ENCODE measurements at places on chromosomes 2 and 18.

GRCh38 chr18:55751476-55751875 is 163.5 kb upstream of the TCF4 start:
- DNase-seq: no peak

DNA sequence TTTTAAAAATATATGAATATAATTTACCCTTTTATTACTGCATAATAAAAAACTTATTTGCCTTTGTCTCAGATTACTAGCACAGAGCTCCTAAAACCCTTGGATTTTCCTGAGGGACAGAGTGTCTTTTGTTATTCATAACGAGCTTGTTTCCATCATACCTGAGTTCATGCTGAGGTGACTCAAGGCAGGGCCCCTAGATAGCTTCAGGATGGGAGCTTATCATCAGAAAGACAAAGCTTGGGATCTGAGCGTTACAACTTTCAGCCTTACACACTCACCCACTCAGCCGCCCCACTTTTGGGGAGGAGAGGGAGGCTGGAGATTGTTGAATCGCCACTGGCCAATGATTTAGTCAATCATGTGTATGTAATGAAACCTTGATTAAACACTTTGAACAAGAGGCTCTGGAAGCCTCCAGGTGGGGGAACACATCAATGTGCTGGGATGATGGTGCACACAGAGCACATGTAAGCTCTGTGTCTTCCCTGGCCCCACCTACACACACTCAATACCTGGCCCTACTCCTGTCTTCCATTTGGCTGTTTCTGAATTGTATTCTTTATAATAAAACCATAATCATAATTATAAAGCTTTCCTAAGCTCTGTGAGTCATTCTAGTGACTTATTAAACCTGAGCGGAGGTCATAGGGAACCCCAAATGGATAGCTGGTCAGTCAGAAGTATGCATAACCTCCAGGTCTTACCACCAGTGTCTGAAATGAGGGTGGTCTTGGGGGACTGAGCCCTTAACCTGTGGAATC is 28.5 kb upstream of the DNAH7 start:
- DNase-seq: no peak

- no peak for DNase-seq
Measured at GRCh38 chr18:3966246-3966641, 488.9 kb downstream of the DLGAP1 start.

DNA sequence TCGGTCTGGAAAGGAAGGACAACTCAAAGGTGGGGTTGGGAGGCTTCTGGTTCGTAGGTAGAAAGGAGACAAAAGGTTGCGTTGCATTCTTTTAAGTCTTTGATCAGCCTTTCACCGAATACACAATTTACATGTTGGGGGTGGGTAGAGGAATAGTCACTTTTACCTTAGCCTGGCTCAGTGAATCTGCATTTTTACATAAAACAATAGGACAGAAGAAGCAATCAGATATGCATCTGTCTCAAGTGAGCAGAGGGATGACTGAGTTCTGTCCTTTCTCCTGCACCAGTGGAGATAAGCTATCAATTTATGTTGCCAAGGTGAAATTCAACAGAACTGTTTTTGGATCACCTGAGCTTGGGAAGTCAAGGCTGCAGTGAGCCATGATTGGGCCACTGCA is 173.7 kb downstream of the ZEB2 start:
- DNase-seq: no peak

DNA sequence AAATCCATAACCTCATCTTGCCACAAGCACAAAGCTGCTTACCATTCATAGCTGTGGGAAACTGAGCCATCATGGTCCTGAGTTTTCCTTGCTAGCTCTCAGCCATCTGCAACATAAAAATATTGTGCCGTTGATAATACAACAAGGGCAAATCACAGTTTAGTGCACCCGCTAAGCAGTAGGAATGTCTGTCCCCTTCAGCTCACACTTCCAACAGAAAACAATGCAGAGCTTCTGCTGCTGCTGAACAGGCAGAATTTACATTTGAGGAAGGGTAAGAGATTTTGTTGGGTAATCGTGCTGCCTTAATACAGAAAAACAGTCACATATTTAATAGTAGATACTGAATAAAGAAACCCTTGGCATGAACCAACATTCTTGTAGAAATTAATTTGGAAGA is 32.3 kb downstream of the ITSN2 start:
- DNase-seq: no peak

DNA sequence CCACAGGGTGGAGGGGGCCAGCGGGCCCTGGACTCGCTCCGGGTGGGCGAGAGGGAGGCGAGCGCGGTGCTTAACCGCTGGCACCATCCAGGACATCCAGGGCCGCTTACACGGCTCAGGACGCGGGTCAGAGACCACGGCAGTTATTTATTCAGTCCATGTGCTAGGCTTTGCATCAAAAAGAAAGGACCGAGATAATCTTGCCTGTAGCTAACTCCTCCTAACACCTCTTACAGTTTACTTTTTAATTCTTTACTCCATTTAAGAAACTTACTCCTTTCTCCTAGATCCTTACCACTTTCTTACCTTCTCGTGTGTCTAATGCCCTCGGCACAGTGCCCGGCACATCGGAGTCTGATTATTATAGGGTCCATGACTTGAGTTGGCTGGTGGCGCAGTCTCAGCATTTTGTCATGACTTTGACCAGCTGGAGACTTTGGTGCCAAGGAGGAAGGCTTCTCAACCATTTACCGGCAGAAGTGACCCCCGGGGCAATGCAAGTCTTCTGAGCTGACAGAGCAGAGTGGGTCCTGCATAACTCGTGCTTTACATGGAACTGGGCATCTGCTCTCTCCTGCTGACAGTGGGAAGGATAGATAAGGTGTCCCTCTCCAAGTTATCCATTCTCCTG is 503 bp downstream of the ANXA4 start:
- no peak for DNase-seq

GRCh38 chr2:215881582-215881981 is 131.8 kb downstream of the MREG start:
- DNase-seq: no peak

DNA sequence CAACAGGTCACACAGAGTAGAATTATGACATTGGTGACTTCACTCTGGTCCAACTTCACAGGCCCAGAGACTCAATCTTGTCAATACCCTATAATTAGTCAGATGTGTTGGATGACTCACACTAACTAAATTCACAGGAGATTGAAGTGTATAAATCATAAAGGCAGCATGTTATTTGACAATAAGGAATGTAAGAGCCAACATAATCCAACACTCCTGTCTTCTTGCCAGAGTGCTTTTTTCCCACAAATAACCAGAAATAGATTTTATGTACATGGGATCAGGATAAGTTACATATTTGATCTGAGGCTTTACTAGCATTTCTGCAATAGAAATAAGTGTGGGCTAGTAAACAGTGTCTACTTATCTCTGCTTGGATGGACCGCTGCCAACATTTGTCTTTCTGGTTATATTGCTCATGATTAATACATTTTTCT is 42.2 kb upstream of the ZSWIM2 start:
- no peak for DNase-seq

DNA sequence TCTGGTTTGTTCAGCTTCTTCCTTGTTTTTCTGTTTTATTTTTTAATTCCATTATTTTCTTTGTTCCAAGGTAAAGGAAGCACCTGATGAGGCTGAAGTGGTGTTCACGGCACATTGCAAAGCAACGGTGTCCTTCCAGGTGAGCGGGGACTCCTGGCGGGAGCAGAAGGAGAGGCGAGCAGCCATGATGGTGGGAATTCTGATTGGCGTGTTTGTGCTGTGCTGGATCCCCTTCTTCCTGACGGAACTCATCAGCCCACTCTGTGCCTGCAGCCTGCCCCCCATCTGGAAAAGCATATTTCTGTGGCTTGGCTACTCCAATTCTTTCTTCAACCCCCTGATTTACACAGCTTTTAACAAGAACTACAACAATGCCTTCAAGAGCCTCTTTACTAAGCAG is 88.4 kb downstream of the DDX18 start:
- no peak for DNase-seq

- no peak for DNase-seq
Measured at GRCh38 chr2:69428981-69429380, 8.3 kb downstream of the NFU1 start.

DNA sequence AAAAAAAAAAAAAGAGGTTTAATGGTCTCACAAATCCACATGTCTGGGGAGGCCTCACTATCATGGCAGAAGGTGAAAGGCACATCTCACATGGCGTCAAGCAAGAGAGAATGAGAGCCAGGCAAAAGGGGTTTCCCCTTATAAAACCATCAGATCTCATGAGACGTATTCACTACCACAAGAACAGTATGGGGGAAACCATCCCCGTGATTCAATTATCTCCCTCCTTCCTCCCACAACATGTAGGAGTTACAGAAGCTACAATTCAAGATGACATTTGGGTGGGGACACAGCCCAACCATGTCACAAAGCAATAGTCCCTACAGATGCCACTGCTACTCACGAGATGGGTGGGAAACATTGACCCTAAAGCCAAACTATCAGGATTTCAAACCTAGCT is 392.7 kb upstream of the ID2 start:
- no peak for DNase-seq

DNA sequence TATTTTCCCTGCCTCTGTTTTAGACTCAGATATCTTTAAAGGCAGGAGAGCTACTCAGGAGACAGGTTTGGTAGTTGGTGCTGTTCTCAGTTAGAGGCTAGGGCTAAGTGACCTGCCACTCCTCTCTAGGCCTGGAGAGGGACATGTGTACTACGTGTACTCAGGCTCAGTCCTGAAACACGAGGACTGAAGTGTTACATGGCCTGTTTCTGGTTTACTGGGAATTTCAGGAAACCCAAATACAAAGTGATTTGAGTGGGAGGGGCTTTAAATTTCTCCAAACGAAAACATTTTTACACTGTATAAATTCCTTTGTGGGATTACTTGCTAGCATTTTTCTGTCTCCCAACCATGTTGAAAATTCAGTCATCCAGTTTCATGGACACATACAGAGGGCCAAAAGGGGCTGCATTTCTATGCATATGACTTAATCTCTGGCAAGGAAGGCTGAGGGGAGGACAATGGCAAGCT is 343.3 kb downstream of the CYP26B1 start:
- DNase-seq: no peak

- DNase-seq: no peak
Measured at GRCh38 chr2:147275943-147276342, 568.9 kb upstream of the ACVR2A start.

GRCh38 chr2:199804831-199805230 is 46.2 kb downstream of the FTCDNL1 start:
- no peak for DNase-seq

- DNase-seq: no peak
Measured at GRCh38 chr2:50719837-50720696, 311.9 kb downstream of the NRXN1 start.

- no peak for DNase-seq
Measured at GRCh38 chr18:50706199-50706598, 113.6 kb downstream of the MRO start.

DNA sequence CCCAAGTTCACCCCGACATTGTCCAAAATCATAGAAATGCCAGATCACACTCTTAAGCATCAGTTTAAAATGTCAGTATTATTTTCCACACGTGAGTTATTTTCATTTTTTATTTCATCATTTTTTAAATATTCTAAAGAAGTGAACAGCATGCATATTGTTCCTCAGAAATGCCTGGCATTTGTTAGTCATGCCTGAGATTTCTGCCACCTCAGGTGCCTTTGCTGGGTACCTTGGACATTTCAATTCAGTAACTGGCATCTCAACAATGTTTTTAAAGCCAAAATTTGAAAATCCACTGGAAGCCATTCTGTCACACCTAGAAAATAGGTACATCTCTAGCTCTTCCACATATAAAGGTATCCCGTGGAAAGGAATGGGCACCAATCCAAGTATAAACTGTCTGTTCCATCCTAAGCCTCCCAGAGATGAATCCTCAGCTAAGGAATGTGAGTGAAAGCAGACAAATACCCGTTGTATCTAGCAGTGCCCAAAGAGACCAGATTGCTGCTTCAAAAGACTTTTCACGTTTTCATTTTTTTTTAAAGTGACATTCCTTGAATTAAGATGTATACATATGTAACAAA is 159.8 kb downstream of the ZNF385B start:
- no peak for DNase-seq

GRCh38 chr2:180614776-180615175 is 365.6 kb upstream of the UBE2E3 start:
- DNase-seq: no peak

DNA sequence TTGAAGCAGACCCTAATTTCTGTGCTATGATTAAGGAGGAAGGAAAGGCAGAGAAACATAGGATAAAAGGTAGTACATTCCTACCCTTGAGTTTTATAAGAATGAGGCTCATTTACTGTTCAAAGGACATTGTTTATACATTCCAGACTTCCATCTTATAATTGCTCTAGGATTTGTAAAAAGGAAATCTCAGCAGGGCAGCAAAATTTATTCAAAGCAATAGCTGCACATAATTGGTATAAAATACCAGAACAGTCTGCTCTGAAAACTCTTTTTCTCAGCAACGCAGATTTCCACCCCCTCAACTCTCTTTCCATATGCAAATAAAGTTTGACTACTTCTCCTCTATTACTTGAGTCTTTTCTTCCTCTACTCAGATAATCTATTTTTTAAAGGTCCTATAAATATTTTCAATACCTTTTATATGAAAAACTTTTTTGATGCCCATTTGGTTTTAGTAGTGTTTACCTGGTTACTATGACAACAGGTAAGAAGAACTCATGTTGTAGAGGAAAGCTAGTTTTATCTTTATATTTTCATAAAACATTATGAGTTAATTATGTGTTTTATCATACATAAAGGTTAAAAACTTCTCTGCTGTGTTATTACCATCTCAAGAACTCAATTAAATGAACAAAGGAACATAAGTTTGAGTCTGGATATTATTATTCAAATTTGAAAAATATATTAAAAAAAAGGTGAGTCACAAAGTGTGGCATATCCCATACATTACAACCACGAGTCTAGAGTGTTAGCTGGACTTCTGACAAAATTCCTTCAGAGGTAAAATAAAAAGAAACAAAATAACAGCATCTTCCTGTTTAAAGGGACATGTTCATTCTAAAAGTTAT is 19.9 kb downstream of the RBMS1 start:
- DNase-seq: no peak

DNA sequence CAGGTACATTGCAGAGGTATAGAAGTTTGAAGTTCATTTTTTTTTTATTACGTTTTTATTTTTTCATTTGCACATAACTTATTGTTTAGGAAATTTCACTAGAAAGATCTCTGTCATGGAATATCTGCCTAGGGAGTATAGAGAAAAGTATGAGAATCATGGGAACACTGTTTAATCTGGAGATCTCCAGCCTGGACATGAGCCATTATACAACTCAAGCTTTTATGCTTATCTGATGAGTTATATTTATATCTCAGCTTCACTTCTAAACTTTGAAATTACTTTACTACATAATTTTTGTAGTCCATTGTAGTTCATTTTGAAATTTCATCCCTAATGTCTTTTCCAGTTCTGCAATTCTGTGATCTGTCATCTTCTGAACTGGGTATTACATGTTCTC is 515.6 kb downstream of the ERBB4 start:
- no peak for DNase-seq

- no peak for DNase-seq
Measured at GRCh38 chr2:174997110-174997509, 8.1 kb downstream of the CHN1 start.
